Endodermal cell (in vitro differentiated cells): ENCODE measurements at places on chromosomes 13 and 19. TPM values are rescaled to one million over a fixed set of nuclear protein-coding genes. Genes with fewer than 3 reads are reported as not detected.

Gene PSG6
- total RNA-seq: not detected in 2 replicates

Gene ONECUT3
- total RNA-seq: 0.09 TPM in 1 of 3 replicates, not detected in the others

DNA sequence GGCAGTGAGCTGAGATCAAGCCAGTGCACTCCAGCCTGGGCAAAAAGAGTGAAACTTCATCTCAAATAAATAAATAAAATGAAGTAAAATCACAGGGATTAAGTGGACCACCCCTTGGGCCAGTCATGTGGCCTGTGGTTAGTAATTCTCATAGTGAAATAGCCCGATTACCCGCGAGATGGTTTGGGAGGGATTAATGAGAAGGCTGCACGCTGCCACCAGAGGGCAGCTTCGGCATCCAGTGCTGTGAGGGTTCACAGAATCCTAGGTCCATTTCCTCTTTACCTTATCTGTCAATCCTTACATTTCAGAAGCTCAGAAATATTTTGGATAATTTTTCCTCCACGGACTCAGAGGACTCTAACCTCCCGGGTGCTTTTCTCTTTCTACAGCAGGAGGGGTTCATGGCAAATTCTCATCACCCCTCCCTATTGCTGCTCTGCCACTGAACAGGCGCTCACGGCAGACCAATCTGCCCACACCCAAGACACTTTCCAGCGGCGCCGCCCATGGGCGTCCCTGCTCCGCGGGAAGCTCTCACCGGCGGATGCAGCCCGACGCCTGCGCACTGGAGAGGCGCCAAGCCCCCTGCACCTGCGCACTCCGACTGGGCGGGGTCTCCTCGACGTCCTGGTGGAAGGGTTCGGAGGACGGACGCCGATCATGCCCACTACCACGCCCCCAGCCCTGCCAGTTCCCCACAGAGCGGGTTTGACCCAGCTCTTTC, 11.0 kb downstream of the ZNF835 start:
- no peaks in the 10 kb centered on the region for H3K27me3 ChIP-seq
- H3K4me1 ChIP-seq: no peaks in the 10 kb centered on the region
- no peak overlapping the region for H3K4me3 ChIP-seq
- H3K27ac ChIP-seq: no peak overlapping the region
- DNase-seq: no peak
- H3K36me3 ChIP-seq: no peaks in the 10 kb centered on the region

Gene STARD13
- total RNA-seq: 2.5 to 5.4 TPM (median 3.0 TPM) in 3 replicates

DNA sequence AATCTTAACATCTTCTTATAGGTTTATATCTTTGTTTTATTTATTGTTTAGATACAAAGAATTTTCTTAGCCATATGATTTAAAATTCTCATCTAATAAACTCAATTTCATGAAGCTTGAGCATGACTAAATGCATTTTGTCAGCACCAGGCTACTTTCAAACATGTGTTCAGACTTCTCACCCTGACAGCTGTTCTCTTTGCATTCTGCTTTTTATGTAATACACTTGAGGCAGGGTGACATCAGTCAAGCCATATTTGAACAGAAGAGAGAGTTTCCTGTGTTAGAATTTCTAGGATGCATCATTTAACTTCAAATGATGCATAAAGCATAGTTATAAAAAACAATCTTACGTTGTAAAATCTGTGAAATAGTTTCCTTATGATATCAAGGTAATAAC, 1295.1 kb upstream of the PCDH20 start:
- no peak overlapping the region for H3K27ac ChIP-seq
- no peaks in the 10 kb centered on the region for H3K27me3 ChIP-seq
- DNase-seq: no peak

Gene PSG7
- total RNA-seq: not detected in 2 replicates

DNA sequence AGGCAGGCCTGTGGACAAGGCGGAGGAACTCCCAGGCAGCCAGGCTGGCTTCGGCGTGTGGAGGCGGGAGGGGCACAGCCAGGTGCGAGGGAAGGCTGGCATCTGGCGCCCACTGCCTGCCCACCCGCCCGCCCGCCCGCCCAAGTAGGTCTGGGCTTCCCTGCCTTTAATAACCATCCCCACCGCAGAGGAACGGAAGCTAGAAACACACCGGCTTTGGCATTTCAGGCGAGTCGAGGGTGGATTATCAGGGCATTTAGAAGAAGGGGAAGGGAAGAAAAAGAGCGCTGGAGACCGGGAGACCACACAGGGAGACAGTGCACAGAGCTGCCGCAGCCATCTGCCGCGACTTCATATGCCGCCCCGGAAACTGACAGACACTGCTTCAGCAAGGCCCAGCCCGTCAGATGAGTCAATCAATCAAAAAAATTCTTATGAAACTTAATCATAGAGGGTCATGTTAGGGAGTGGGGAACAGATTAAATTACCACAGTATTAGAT, 199.7 kb downstream of the TSHZ3 start:
- no peaks in the 10 kb centered on the region for H3K4me1 ChIP-seq
- no peak overlapping the region for H3K4me3 ChIP-seq
- DNase-seq: no peak

DNA sequence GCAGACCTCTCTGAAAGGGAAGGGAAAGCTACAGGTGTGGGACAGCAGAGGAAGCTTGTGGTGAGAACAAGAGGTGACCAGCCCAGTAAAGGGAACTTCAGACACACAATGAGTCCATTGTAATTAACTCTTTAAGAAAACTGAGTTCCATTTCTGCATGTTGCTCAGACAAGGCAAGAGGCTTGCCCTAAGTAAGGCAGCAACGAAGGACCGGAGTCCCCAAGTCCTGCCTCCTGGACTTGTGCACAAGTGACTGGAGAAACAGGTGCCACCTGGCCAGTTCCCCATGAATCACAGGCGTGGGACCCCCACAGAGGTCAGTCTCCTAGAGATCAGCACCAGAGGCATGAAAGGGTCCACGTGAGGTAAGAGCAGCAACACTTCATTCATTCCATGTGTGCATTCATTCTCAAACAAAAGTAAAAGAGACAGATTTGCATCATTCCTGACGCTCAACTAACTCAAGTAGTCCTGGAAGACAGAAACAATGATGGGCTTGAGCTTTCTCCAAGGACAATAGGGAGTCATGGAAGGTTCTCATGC, 14.7 kb upstream of the SIGLEC6 start:
- H3K27ac ChIP-seq: no peak overlapping the region
- no peak overlapping the region for H3K4me3 ChIP-seq
- no peak for DNase-seq
- no peaks in the 10 kb centered on the region for H3K4me1 ChIP-seq
- no peaks in the 10 kb centered on the region for H3K36me3 ChIP-seq

GRCh38 chr13:59363313-59363712, 800.4 kb downstream of the DIAPH3 start:
- no peak for DNase-seq
- no peaks in the 10 kb centered on the region for H3K36me3 ChIP-seq
- peaks cover 11% of the 10 kb centered on the region for H3K4me1 ChIP-seq
- no peak overlapping the region for H3K4me3 ChIP-seq
- H3K27ac ChIP-seq: no peak overlapping the region

GRCh38 chr13:51130348-51130747, 19.3 kb upstream of the C13orf42 start:
- H3K36me3 ChIP-seq: peaks cover 57% of the 10 kb centered on the region
- H3K4me3 ChIP-seq: peak overlapping the region; percentile 65
- H3K4me1 ChIP-seq: peaks cover under 1% of the 10 kb centered on the region
- H3K27ac ChIP-seq: no peak overlapping the region

- H3K4me3 ChIP-seq: no peak overlapping the region
- H3K4me1 ChIP-seq: no peaks in the 10 kb centered on the region
- DNase-seq: peak; percentile 15
- no peak overlapping the region for H3K27ac ChIP-seq
- H3K36me3 ChIP-seq: peaks cover 65% of the 10 kb centered on the region
Observed at GRCh38 chr13:112510987-112511685, 76.8 kb downstream of the TUBGCP3 start.

- no peak for DNase-seq
- H3K4me1 ChIP-seq: no peaks in the 10 kb centered on the region
- no peak overlapping the region for H3K27ac ChIP-seq
- H3K36me3 ChIP-seq: peaks cover 31% of the 10 kb centered on the region
- no peak overlapping the region for H3K4me3 ChIP-seq
Observed at GRCh38 chr19:40687525-40688016, 2.9 kb downstream of the NUMBL start.

Gene IQCN
- 3.0 to 4.3 TPM (median 3.3 TPM) in 3 replicates for total RNA-seq

DNA sequence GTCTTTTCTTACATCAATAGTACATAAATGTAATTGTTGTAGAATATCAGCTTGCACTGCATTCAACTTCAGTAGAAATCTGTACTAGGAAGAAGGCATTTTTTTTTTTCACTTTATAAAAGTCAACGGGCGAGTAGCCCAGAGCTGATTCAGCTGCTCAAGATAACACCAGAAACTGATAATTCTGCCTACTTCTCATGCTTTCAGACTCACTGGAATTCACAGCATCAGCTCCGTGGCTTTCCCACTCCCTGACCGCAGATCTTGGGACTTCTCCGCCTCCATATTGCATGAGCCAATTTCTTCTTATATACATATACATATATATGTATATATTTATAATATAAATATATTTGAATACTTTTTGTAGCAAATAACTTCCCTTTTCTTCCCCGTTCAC, 263.1 kb upstream of the RXFP2 start:
- H3K4me1 ChIP-seq: no peaks in the 10 kb centered on the region
- no peaks in the 10 kb centered on the region for H3K27me3 ChIP-seq
- H3K4me3 ChIP-seq: no peak overlapping the region

Gene NLRP7
- 1.0 and 1.1 TPM in 2 replicates for total RNA-seq

Gene ZNF681
- total RNA-seq: 3.2 to 4.1 TPM (median 3.5 TPM) in 3 replicates

Gene NLRP11
- not detected in 2 replicates for total RNA-seq

DNA sequence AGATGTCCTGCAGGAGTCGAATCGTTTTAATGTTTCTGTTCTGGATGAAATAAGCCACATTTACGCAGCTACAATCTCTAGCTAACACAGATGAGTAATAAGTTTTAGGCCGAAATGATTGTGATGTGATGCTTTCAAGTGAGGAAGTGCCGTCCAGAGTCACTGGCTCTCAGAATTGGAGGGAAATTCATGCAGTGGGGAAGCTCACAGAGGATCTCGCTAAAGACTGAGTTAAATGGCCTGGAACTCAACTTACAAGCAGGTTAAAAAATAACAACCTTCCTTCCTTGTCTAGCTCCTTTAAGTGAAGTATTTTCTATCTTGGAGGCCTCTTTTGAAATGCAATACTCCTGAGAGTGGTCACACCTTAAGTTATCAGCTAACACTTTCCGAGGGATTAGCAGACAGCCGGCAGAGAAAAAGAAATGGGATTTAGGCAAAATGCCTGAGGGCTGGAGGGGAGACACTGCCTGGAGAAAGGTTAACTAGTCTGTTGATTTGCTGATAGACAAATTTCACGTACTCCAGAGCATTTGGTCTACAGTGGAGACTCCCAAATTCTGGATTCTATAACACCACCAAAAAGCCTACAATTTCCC, 74.2 kb downstream of the IRS2 start:
- no peaks in the 10 kb centered on the region for H3K27me3 ChIP-seq
- H3K4me3 ChIP-seq: peak overlapping the region; percentile 62
- peak; percentile 80 for DNase-seq
- H3K36me3 ChIP-seq: no peaks in the 10 kb centered on the region
- H3K27ac ChIP-seq: no peak overlapping the region

Gene SUPT5H
- total RNA-seq: 127 to 169 TPM (median 130 TPM) in 3 replicates

Gene SYCN
- total RNA-seq: not detected in 3 replicates

- H3K36me3 ChIP-seq: no peaks in the 10 kb centered on the region
- no peaks in the 10 kb centered on the region for H3K4me1 ChIP-seq
- H3K27me3 ChIP-seq: no peaks in the 10 kb centered on the region
- no peak for DNase-seq
Observed at GRCh38 chr13:56066321-56066720, 1074.4 kb upstream of the PRR20A start.

DNA sequence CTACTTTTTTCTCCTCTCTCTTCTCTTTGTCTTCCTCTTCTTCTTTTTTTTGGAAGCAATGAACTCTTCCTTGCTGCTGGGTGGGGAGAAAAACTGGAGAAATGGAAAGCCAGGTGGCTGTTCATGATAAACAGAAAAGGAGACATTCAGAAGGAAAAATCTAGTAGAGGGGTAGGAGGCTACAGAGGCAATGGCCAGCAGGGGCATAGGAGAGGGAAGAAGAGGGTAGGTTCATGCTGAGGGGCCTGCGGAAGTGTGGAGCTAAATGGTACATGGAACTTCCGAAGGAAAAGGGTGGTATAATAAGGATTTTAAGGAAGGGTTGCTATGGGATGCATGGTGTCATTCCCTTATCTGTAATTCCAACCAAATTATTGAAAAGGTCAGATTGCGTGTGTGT, 17.5 kb upstream of the HS6ST3 start:
- no peaks in the 10 kb centered on the region for H3K36me3 ChIP-seq
- peak; percentile 53 for DNase-seq
- peaks cover 3% of the 10 kb centered on the region for H3K4me1 ChIP-seq
- no peaks in the 10 kb centered on the region for H3K27me3 ChIP-seq

GRCh38 chr13:23725922-23726321, 155.7 kb downstream of the TNFRSF19 start:
- no peak for DNase-seq
- no peak overlapping the region for H3K27ac ChIP-seq
- no peaks in the 10 kb centered on the region for H3K27me3 ChIP-seq
- no peak overlapping the region for H3K4me3 ChIP-seq

GRCh38 chr19:13120031-13120430, 2.0 kb downstream of the NACC1 start:
- no peak overlapping the region for H3K27ac ChIP-seq
- no peaks in the 10 kb centered on the region for H3K27me3 ChIP-seq
- H3K4me1 ChIP-seq: peaks cover 25% of the 10 kb centered on the region
- peak; percentile 38 for DNase-seq
- H3K36me3 ChIP-seq: peaks cover 44% of the 10 kb centered on the region

- H3K36me3 ChIP-seq: no peaks in the 10 kb centered on the region
- peaks cover 8% of the 10 kb centered on the region for H3K4me1 ChIP-seq
Observed at GRCh38 chr13:41402691-41403511, 54.4 kb upstream of the RGCC start.

Gene FOXA3
- 45.7 and 54.2 TPM in 2 replicates for total RNA-seq

Gene CLDN10
- 7.0 to 12.9 TPM (median 10.6 TPM) in 3 replicates for total RNA-seq

- no peak for DNase-seq
- H3K4me3 ChIP-seq: peak overlapping the region; percentile 16
Observed at GRCh38 chr13:43268632-43269031, 245.2 kb downstream of the DNAJC15 start.

DNA sequence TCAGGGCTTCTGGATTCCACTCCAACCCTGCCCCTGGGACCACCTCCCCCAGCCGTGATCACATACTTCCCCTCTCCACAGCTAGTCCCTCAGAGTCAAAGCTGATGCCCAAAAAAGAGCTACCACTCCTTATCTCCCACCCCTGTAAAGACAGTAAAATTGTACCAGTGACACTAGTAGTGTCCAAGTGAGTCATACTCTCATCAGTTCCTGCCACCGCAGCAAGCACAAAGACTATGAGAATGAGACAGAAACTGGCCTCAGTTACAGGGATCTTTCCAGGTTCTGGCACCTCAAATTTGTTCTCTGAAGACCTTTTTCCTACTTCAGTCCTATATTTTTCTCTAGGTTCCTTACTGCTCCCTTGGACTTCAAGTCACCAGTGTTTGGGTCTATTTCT, 144.2 kb downstream of the SPRY2 start:
- no peak overlapping the region for H3K4me3 ChIP-seq
- H3K36me3 ChIP-seq: no peaks in the 10 kb centered on the region
- no peaks in the 10 kb centered on the region for H3K27me3 ChIP-seq
- no peaks in the 10 kb centered on the region for H3K4me1 ChIP-seq
- no peak overlapping the region for H3K27ac ChIP-seq
